ENCODE measurements at places on chromosomes 2 and 18.

- DNase-seq, result no peak
These were observed 364.7 kb downstream of the TXNL1 start for GRCh38 chr18:56273541-56274219.

DNA sequence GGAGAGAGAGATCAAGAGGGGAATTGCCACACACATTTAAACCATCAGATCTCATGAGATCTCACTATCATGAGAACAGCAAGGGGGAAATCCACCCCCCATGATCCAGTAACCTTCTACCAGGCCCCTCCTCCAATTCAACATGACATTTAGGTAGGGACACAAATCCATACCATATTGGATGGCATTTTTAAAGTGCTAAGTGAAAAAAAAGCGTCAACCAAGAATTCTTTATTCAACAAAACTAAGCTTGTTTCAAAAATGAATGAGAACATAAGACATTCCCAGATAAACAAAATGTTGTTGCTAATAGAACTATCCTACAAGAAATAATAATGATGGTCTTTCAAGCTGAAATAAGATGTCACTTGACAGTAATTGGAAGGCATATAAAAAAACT, 626.2 kb upstream of the LRRTM1 start:
- DNase-seq, result no peak

- no peak for DNase-seq
These were observed 188.4 kb downstream of the CCDC85A start for GRCh38 chr2:56372071-56372656.

DNA sequence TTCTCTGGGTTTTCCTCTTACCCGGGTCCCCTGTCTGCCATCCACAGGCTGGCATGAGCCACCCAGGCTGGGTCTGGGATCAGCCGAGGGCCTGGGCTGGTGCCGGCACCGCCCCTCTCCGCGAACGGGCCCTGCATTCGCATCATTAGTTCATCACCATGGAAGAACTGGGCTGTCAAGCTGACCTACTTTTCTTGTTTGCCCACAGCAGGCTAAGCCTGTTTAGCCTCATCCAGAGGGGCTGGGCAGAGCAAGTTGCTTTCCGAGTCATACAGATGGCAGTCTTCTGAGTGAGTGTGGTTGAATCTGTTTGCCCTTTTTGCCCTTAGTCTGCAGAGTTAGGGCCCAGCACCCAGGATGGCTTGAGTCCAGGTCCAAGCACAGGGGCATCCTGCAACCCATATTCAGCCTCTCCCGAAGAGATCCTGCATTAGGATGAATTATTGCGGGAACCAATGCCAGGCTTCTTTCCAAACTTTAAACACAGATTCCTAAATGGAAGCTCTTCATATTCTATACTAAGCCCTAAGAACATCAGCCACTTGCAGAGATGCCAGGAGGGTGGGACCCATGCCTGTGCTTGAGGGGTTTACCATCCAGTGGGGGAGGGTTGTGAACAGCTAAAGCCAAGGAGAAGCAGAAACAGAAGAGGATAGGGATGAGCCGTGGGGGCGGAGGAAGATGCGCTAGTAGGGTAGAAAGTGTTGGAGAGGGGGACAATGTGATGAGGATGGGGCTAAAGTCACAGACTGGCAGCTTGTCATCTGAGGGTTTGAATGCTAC, 68.0 kb downstream of the NPAS2 start:
- DNase-seq, result no peak

DNA sequence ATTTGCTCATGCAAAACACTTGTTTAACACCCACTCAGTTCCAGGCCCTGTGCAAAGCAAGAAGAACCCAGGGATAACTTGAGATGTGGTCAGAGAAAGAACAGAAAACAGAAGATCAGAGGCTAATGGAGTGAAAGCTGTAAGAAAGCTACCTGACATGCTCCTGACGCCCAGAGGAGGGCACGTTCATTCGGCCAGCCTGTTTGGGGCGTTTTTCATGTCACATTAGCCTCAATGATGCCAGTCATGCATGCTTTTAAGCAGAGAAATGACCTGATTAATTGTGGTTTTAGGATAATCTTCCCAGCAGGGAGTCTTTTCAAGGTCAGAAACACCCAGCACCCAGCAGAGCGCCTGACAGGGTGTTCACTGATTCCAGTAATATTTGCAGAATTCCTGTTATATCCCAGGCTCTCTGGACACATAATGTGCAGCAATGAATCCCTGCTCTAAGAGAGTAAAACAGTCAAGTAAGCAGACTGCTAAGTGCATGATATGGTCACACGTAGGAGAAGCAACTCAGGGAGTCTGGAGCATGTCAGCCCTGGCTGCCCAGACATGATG, 320.0 kb downstream of the LRATD1 start:
- DNase-seq, result no peak

Data from Right ventricle myocardium superior (tissue), 1 donor.